ENCODE measurements at places on chromosomes 1 and 21. TPM values are rescaled to one million over a fixed set of nuclear protein-coding genes. Genes with fewer than 3 reads are reported as not detected.

Gene IFI16
- total RNA-seq, result 98.0 TPM

Gene CYYR1
- total RNA-seq, result 51.3 TPM

Gene TBX19
- 3.5 TPM for total RNA-seq

GRCh38 chr1:214193691-214194090 lies 87.3 kb upstream of the SMYD2 start:
- H3K4me3 ChIP-seq, result no peak overlapping the region
- peaks cover 27% of the 10 kb centered on the region for H3K27me3 ChIP-seq
- no peak overlapping the region for H3K27ac ChIP-seq
- H3K4me1 ChIP-seq, result no peaks in the 10 kb centered on the region
- H3K36me3 ChIP-seq, result no peaks in the 10 kb centered on the region

DNA sequence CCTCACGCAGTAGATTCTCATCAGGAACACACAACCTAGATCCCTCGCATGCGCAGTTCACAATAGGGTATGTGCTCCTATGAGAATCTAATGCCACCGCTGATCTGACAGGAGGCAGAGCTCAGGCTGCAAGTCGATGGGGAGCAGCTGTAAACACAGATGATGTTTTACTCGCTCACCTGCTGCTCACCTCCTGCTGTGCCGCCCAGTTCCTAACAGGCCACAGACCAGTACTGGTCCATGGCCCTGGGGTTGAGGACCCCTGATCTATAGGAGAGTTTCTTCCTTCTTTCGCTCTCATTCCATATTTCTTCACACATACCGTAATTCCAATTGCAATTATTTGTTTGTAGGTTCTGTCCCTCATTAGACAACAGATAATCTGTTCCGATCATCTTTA lies 103.4 kb downstream of the CLEC20A start:
- no peaks in the 10 kb centered on the region for H3K36me3 ChIP-seq
- no peak for DNase-seq
- H3K27me3 ChIP-seq, result no peaks in the 10 kb centered on the region
- no peak overlapping the region for H3K27ac ChIP-seq
- H3K4me1 ChIP-seq, result no peaks in the 10 kb centered on the region
- H3K4me3 ChIP-seq, result no peak overlapping the region

- H3K27me3 ChIP-seq, result no peaks in the 10 kb centered on the region
- H3K4me1 ChIP-seq, result no peaks in the 10 kb centered on the region
- no peak overlapping the region for H3K27ac ChIP-seq
- DNase-seq, result no peak
Measured at GRCh38 chr1:35432231-35432630, 125.0 kb downstream of the KIAA0319L start.

Gene ARHGAP30
- total RNA-seq, result 38.0 TPM

DNA sequence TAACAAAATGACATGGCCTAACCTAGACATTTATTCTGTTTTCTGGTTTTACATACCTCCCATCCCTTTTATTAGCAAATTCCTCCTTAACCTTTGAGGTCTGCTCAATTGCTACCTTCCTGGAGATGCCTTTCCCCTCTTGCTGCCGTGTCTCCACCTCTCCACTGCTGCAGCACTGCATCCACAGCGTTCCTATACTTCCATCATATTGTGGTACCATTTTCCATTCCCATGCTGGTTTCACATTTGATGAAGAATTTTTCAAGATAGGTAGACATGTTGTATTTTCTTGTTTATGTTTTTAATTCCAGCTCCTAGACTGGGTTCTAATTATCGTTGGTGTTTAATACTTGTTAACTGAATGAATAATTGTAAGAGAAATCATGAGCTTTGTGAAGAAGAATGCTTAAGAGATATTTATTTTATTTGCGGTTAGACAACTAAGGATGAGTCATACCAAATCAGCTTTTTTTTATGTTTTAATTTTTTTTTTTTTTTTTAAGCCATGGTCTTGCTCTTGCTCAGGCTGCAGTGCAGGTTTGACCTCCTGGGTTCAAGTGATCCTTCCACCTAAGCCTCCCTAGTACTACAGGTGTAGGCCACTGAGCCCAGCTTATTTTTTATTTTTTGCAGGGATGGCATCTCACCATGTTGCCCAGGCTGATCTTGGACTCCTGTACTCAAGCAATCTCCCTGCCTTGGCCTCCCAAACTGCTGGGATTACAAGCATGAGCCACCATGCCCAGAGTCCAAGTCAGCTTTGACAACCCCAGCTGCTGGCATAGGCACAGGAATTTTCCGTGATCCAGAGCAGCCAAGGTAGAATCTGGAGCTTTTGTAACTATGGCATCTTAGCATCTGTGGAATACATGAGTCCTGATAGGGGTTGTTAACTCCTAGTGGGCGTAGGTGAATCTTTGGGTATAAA lies 44.0 kb downstream of the ATP6V1G3 start:
- H3K4me3 ChIP-seq, result no peak overlapping the region
- DNase-seq, result no peak
- H3K27me3 ChIP-seq, result no peaks in the 10 kb centered on the region
- H3K36me3 ChIP-seq, result no peaks in the 10 kb centered on the region

Gene NBPF6
- not detected for total RNA-seq

Gene CFH
- 78.5 TPM for total RNA-seq

DNA sequence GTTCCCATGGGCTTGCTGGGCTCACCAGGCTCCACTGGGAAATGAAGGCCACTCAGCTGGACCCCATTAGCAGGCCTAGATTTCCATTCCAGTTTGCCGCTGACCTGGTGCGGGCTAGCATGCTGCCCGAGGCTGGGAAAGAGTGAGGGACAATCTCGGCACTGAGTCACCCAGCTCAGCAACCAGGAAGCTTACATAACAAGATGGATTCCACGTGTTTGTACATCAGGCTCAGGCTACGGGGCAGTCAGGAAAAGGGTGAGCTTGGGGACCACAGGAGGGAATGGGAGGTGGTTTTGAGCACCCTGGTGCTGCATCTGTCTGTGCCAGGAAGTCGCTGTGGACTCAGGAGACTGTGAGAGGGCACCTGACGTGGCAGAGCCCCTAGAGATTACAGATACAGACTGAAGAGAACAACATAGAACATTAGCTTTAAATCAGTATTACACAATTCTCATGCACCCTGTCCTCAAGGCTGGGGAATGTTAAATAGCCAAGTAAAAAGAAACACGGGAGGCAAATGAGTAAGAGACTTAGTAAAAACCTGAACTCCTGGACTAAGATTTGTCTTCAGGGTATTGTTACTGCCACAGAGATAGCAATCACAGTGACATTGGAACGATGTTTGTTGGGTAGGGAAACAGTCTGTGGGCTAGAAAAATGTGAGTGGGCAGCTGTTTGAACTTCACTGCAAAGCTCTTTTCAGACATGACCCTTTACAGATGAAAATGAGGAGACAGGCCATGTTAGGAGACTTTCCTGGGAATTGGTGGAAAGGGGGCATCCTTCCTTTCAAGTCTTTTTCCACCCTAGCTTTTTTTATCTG lies 51.1 kb downstream of the GLUL start:
- no peak for DNase-seq
- no peak overlapping the region for H3K4me3 ChIP-seq
- H3K27me3 ChIP-seq, result no peaks in the 10 kb centered on the region

GRCh38 chr21:37871121-37871862 lies 45.0 kb downstream of the KCNJ6 start:
- no peaks in the 10 kb centered on the region for H3K27me3 ChIP-seq
- DNase-seq, result no peak
- H3K4me3 ChIP-seq, result no peak overlapping the region
- no peak overlapping the region for H3K27ac ChIP-seq
- no peaks in the 10 kb centered on the region for H3K36me3 ChIP-seq

Gene CNN3
- 215 TPM for total RNA-seq

DNA sequence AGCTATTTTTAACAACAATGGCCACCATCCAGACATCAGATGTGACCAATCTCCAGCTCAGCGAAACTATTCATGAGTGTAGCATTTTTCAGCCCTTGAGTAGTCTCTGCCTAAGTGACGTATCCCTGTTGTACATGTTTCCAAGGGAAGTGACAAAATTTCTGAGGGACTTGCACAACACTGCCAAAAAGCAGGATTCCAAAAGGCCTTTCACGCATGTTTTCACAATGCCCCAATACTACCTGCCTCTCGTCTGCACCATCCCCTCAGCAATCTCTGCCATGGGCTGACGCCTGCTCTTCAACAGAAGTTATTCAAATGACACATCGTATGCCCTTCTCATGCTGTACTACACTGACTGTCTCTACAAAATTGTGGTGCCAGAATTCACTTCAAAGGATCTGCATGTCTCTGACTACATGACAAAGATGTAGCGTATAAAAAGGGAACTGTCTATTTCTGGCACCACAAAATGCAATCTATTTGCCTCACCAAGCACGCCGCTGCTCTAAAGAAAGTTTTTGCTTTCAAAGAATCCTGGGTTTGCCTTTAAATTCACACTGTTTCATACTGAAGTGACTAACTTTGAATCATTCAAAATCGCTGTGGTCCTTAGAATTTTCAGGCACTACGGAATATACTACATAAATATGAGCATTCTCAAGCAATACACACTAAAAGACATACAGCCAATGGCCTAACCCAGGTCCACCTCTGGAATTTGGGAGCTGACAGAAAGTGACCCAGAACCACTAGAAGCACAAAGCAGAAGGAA lies 32.9 kb downstream of the JAK1 start:
- H3K4me3 ChIP-seq, result no peak overlapping the region
- peak overlapping the region; percentile 67 for H3K27ac ChIP-seq
- H3K4me1 ChIP-seq, result peaks cover 46% of the 10 kb centered on the region
- H3K27me3 ChIP-seq, result no peaks in the 10 kb centered on the region
- H3K36me3 ChIP-seq, result no peaks in the 10 kb centered on the region

DNA sequence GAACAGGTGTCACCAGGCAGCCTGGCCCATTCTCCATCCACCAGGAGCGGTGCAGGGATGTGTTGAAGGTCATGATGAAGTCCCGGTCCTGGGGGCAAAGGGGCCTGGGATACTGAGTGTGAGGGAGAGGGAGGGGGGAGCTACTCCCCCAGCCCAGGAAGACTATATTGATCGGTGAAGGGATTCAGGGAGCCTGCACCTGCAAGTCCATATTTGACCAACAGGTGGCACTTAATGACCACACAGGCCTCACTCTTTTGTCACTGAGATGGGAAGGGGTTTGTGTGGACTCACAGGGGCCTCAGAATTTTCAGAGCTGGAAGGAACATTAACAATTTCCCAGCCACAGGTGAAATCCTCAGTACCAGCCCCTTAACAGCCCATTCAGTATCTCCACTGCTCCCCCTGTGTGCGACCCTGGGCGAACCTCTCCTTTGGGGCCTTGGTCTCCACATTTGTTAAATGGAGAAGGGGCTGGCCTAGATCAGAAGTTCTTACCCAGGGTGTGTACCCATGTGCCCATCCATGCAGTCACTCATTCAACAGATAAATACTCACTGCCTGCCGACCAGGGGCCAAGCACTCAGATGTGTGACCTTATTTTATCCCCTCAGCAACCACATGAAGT lies 55.6 kb downstream of the NKAIN1 start:
- H3K27ac ChIP-seq, result no peak overlapping the region
- H3K36me3 ChIP-seq, result no peaks in the 10 kb centered on the region
- DNase-seq, result no peak
- peaks cover 14% of the 10 kb centered on the region for H3K4me1 ChIP-seq

DNA sequence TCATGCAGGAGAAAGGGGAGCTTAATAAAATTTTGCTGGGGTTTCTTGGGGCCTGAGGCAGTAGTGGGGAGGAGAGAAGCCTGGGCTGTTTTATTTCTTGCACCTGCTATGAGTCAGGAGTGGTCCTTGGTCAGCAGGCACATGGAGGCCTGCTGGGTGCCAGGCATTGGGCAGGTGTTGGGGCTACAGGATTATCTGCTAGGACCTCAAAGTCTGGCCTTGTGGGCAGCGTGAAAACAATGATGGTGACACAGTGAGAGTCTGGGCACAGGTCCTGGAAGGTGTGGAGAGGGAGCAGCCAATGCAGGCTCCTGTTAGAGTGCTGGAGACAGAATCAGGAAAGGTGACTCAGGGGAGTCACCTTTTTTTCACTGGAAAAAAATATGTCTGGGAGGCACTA lies 17.2 kb downstream of the ROR1 start:
- no peaks in the 10 kb centered on the region for H3K27me3 ChIP-seq
- H3K4me1 ChIP-seq, result peaks cover 14% of the 10 kb centered on the region
- no peak overlapping the region for H3K4me3 ChIP-seq
- no peaks in the 10 kb centered on the region for H3K36me3 ChIP-seq

DNA sequence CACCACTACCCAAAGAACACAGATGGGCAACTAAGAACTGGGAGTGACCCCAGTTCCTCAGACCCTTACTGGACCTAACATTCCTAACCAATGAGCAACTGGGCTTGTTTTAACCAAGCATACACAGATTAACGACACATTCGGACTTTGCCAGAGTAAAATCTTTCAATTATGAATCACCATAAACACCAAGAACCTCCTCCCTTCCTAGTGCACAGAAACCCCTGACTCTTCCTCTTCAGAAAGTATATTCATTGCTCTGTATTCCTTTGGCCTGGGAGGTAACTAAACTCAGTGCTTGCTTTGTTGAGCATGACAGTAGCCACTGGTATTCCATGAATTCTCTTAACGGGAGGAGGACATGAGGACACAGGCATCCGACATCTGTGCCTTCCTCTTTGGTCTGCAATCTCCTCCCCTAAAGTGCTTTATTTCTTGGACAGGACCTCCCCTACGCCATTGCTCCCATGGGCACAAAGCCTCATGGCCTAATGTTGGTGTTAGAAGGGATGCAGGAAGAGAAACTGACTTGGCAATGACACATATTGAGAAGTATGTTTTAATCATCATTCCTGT lies 42.7 kb downstream of the SEC16B start:
- H3K27me3 ChIP-seq, result no peaks in the 10 kb centered on the region
- H3K4me1 ChIP-seq, result no peaks in the 10 kb centered on the region
- no peak for DNase-seq
- H3K36me3 ChIP-seq, result peaks cover 14% of the 10 kb centered on the region
- no peak overlapping the region for H3K4me3 ChIP-seq
- no peak overlapping the region for H3K27ac ChIP-seq

- no peak for DNase-seq
- no peak overlapping the region for H3K4me3 ChIP-seq
- H3K27me3 ChIP-seq, result no peaks in the 10 kb centered on the region
- no peaks in the 10 kb centered on the region for H3K36me3 ChIP-seq
- H3K27ac ChIP-seq, result no peak overlapping the region
- peaks cover 9% of the 10 kb centered on the region for H3K4me1 ChIP-seq
Measured at GRCh38 chr21:32406405-32406804, 6.1 kb upstream of the EVA1C start.

DNA sequence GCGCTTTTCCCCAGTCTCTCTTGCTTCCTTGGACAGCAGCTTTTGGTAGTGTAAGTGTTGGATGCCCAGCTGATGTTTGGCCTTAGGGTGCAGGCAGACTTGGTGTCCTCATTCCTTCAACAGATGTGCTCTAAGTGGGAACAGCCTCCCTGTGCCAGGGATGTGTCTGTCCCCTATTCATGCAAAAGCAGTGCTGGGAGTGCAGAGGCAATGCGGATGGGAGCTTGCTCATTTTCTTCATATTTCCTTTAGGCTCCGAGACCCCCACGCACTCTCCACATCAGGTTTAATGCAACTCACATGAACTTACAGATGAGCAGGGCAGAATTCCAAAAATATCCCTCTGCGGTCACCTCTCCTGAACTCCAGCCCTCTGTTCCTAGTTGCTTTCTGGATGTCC lies 96.1 kb downstream of the IER5 start:
- no peak overlapping the region for H3K27ac ChIP-seq
- H3K4me3 ChIP-seq, result no peak overlapping the region
- no peak for DNase-seq
- no peaks in the 10 kb centered on the region for H3K27me3 ChIP-seq
- no peaks in the 10 kb centered on the region for H3K36me3 ChIP-seq

- H3K4me3 ChIP-seq, result no peak overlapping the region
- no peak for DNase-seq
- H3K4me1 ChIP-seq, result peaks cover 16% of the 10 kb centered on the region
- H3K36me3 ChIP-seq, result no peaks in the 10 kb centered on the region
- H3K27ac ChIP-seq, result no peak overlapping the region
Measured at GRCh38 chr1:31759298-31760023, 4.7 kb downstream of the ADGRB2 start.
